ENCODE measurements at places on chromosomes 16 and 17.

GRCh38 chr17:39665642-39666224 lies 584 bp downstream of the TCAP start:
- peak; percentile 52 for DNase-seq

- peak; percentile 87 for DNase-seq
Measured at GRCh38 chr17:7989781-7990655, 12.4 kb upstream of the GUCY2D start.

GRCh38 chr17:50781167-50781566 lies 13.8 kb upstream of the ANKRD40CL start:
- no peak for DNase-seq

DNA sequence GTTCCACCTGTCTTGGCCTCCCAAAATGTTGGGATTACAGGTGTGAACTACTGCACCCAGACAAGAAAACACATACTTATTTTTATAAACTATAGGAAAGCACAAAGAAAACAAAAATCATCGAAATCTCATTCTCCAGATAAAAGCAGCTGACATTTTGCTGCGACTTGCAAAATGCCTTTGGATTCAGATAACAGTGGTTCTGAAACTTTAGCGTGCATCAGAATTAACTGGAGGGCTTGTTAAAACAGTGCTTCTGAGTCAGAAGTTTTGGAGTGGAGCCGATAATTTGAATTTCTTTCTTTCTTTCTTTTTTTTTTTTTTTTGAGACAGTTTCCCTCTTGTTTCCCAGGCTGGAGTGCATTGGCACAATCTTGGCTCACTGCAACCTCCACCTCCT lies 17.7 kb upstream of the GJD3 start:
- DNase-seq, result no peak

DNA sequence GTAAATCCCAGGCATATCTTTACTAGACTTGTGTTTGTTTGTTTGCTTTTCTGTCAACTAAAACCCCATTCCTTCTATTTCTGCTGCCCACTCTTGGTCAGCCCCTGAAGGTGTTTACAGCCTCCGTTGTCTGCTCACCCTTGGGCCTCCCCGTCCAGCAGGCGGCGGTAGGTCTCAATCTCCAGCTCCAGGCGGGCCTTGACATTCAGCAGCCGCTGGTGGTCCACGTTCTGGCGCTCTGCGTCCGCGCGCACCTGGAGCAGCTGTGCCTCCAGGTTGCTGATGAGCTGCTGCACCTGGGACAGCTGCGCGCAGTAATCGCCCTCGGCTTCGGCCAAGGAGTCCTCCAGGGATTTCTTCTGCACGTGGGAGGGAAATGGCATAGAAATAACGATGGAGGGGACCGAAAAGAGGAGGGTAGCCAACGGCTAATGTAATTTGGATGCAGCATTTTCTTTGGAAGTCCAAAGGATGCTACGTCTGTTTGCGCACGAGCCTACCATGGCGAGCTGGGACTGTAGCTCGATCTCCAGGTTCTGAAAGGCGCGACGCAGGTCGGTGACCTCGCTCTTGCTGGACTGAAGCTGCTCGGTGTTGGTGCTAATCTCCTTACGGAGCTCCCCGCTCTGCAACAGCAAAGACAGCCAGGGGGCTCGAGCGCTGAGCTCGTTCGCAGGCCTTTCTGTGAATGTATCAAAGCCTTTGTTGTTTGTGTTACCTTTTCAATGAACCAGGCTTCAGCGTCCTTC lies 3.9 kb downstream of the KRT12 start:
- peak; percentile 39 for DNase-seq

- no peak for DNase-seq
Measured at GRCh38 chr16:2967211-2967631, 1.9 kb upstream of the PAQR4 start.

Measured in common myeloid progenitor, CD34-positive (primary cell).